ENCODE measurements at places on chromosomes 12 and 14.

GRCh38 chr14:85531141-85531586 lies 1.2 kb downstream of the FLRT2 start:
- DNase-seq, result no peak

DNA sequence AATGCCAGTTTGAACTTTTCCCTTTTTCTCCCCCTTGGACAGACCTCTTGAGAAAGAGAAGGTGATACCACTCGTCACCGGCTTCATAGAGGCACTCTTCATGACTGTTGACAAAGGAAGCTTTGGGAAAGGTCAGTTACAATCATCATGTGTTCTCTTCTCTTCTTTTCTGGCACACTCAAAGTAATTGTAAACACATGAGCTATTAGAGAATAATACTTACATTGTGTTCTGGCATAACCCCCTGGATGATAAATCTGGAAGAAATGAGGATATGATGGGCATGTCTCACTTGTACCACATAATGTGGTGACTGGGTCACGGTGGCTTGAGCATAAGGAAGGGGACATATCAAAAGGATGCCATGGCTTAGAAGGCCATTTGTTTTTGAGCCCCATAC lies 20.0 kb downstream of the UTP20 start:
- no peak for DNase-seq

DNA sequence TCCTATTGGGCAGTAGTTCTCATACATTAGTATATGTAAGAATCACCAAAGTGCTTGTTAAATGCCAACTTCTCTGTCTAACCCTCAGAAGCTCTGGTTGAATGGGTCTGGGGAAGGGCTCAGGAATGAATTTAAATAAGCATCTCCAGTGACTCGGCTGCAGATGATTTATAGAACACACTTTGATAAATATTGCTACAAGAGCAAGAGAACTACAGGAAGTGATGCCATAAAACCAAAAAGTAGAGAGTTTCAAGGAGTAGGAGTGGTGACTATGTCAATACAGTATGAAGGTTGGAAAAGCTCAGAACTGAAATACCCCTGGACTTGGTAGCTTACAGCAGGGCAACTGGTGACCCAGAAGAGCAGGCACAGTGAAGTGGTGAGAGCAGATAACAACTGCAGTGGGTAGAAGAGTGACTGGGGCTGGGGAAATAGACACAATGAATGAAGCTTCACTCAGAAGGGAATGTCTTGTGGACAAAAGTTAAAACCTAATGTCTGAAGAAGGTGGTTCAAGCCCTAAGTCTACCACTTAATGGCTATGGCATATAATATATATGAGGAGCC lies 8.0 kb upstream of the PLEKHA5 start:
- no peak for DNase-seq

- no peak for DNase-seq
Observed at GRCh38 chr12:124317400-124317799, 22.5 kb downstream of the RFLNA start.

GRCh38 chr14:94101748-94102147 lies 8.8 kb upstream of the IFI27 start:
- DNase-seq, result no peak

- no peak for DNase-seq
Observed at GRCh38 chr12:124294780-124295341, at the start of gene RFLNA. TSS of gene RFLNA (plus strand) at chr12:124295093. CDS start at chr12:124295430, 337 bp downstream.

GRCh38 chr12:94872007-94872653 lies 131.4 kb downstream of the NDUFA12 start:
- no peak for DNase-seq

DNA sequence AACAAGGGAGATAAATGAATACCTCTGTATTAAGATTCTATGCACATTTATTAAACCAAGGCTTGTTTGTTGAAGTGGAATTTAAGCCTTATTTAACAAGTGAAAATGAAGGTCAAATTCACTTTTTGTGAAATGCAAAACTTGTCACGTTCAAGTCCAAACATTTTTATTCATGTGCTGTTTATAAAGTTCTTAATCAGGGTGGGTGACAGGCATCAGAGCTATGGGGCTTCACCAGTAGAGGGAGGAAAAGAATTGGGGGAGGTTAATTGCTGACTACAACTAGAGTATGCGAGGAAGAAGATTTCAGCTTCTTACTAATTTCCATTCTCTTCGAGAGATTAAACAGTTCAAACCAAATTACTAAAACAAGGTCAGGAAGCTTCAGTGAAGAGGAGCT lies 9.7 kb downstream of the MOK start:
- no peak for DNase-seq

DNA sequence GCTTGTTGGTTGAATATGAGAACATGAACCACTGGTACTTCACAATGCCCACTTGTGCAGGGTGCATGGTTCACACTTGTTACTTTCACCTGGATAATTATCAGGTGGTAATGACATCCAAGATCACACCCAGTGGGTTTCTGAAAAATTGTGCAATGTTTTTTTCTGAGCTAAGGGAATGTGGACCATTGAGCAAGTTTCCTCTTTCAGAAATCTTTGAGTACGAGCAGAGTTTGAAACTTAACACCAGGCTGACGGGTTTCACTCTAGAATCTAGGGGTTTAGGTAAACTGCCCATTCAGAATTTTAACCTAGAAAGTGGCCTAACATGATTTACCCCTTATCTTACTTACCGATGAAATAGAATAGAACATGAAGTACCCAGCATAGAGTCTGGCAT lies 389.6 kb downstream of the PAWR start:
- DNase-seq, result no peak

GRCh38 chr12:105474672-105475071 lies 144.2 kb downstream of the C12orf75 start:
- DNase-seq, result no peak

DNA sequence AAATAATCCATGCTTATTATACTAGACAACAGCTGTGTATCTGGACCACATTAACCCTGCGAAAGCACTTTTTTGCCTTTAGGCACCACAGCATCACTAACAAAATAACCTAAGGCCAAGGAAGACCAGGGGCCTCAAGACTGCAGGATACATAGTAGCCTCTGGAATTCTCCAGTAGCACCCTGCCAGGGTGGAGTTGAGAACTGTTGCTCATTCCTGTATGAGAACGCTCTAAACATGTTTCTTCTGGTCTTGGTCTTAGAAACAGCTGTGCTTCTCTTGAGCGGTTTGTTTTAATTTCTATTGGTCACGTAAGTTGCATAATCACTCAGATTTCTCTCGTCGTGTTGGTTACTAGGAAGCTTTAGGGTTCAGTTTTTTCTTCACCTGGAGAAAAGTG lies 7.9 kb downstream of the B4GALNT3 start:
- DNase-seq, result no peak

DNA sequence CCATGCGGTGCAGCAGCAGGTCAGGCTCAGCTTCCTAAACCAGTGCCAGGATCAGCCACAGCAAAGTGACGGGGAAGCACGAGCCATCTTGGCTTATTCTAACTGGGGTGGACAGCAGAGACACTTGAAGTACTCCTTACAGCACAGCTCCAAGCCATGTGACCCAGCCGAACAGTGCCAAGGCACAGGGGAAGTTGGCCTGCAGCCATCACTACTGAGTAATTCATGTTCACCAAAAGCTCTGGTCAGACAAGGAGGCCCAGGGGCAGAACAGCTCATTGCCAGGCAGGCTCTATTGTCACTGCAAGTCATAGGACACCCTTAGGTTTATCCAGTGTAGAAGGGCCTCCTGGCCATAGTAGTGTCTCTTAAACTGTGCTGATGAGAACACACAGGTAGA lies 23.4 kb upstream of the SLC35F4 start:
- no peak for DNase-seq

DNA sequence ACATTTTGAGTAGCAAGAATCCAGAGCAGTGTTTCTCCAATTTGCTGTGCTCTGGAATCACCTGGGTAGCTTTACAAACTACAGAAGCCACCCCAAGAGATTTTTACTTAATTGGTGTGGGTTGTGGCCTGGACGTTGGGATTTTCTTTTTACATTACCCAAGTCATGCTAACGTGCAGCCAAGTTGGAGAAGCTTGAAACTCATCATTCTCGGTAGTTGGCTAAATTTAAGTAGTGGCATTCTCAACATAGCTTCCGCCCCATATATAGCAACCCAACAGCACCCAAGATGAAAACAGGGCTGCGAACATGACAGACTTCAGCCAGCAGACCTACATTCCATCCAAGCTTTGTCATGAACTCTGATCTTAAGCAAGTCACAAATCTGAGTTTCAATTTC lies 25.0 kb downstream of the DAD1 start:
- no peak for DNase-seq
